ENCODE measurements at places on chromosomes 1 and 21. TPM values are rescaled to one million over a fixed set of nuclear protein-coding genes. Genes with fewer than 3 reads are reported as not detected.
A peak's percentile ranks its signal among the peaks of the same experiment; 100 is the strongest.

Gene C1orf198
- 35.0 TPM for total RNA-seq

DNA sequence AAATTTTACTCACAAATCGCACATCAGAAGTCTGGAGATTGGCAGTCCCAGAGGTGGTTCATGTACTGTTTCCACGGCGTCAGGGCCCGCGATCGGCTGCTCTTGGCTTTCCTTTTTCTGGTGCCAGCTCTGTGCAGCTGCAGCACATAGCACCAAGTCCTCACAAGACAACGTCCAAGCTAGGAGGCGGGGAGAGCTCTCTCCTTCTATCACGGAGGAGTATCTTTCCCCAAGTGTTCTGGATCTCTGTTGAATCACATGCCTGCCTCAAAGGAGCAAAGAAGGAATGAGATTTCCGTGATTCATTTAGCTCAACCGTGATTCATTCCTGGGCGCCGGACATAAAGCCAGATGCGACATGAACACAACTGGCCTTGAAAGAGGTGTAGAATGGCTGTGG, 25.5 kb downstream of the MT1HL1 start:
- DNase-seq, result no peak

DNA sequence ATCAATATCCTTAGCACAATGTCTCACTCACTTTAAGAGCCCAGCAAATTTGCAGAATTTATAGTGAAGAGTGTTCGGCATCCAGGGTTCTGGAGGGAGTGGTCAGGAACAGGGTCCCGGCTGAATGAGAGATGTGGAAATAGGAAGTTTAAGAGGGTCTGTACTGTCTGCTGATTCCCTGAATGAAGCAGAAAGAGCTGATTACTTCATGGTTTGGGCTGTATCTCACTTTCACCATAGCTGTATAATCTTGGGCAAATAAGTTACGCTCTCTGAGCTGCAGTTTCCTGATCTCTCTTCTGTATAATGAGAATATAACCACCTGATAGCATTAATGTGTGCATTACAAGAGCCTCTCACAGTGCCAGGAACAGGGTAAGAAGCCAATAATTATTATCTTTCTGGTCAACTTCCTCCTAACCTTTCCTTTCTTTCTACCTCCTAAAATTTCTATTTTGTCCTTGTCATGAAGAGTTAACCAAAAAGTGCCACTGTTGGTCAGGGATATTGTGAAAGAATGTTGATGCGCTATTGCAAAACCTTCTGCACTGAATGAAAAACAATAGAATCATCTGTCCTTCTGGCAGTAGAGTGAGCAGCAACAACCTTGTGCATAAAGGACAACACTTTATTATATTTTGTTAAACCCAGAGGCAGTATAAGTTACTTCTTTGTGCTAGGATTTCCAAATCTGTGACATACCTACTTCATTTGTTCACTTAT, 14.7 kb upstream of the PTGFR start:
- no peak for DNase-seq

DNA sequence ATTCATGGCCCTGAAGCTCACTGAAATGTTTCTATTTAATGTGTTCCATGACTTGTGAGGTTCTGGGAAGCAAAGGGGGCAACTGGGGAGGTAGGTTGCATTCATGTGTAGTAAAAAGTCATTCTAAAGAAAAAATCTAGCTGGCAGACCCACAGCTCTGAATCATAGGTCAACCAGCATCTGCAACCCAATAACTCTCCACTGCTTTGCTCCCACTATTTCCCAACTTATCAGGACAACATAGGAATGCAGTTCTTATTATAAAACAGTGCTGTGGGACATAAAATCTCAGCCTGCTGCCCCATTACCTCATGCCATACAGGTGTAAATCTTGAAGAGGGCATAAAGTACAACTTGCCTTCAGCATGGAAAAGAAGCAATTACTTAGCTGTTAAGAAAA, 576.1 kb upstream of the PTBP2 start:
- DNase-seq, result no peak

Gene SLC45A1
- total RNA-seq, result not detected

DNA sequence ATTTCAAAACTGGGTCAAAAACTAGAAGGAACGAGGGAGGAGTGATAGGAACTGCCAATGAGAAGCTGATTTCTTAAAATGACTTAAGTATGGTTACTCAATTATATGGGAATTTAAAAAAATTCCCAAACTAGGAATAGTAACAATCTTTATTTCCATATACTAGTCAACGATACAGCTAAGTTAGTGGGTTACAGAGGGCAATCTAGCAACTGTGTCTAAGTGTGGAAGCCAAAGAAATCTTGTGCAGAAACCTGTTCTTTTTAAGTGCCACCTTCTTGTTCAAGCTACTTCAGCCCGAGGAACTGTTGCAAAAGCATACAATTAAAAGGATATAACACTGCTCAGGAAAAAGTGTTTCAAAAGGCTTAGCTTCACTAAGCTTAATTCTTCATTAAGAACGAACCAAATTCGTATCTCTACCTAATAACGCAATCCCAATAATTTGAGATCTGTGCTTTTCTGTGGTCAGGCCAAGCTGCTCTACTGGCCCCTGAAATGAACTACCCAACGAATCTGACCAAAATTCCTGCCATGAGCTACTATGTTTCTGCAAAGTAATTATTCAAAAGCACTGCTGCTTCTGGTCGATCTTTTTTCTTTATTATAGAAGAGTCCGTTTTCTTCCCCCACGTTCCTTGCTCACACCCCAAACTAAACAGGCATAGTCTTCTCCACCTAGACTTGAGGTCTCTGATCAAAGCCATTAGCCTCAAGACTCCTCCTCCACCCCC, 1.8 kb downstream of the USP24 start:
- peak; percentile 33 for DNase-seq
